ENCODE measurements at places on chromosomes 1 and 21.

GRCh38 chr1:156082309-156083091 is at the start of gene MEX3A:
Gene MEX3A (minus strand): TSS chr1:156082465. CDS start chr1:156081998, 467 bp downstream.
- DNase-seq: no peak

- DNase-seq: no peak
Measured at GRCh38 chr1:32627596-32628162, 22.7 kb downstream of the ZBTB8OS start.

DNA sequence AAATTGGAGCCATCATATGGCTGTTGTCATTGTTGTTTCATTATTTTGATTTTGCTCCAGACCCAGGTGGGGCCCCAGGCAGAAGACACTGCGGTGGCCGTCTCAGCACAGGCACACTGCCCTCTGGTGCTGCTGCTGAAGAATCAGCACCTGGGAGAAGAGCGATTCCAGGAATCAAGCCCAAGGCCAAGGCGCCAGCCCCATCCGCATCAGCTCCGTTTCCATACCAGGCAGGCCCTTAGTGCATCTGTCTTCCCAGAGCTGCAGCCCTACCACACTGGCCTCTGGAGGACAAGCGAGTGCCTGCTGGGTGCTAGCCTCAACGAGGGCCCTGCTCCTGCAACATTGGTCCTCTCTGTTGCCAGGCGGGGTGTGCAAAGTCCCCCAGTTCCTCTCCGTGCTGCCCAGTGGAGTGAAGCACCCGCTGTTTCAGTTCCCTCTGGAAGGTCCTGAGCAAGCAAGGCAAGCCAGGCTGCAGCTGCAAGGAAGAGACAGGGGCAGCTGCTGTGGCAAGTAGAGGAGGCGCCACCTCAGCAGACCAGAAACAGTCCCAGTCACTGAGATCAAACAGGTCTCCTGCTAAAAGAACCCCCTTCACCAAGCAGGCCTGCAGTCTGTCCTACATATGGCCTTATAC is 5.2 kb downstream of the GRIK3 start:
- DNase-seq: no peak

DNA sequence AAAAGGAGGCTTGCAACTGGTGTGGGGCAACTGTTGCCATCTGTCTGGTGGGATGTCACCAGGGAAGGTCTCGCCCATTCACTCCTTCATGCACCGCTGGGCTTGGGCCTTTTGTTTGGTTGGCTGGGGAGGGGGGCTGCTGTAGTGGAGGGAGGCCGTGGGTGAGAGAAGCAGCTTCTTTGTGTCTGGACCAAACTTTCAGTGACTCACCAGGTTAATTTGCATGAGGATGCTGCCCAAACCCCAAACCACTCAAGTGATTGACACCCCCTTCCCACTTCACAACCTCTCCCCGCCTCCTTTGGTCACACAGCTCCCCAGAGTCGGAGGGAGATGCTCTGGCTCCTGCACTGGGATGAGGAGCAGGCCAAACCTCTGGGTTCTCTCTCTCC is 19.7 kb downstream of the BTG2 start:
- no peak for DNase-seq
